ENCODE measurements at places on chromosomes 13 and 19. TPM values are rescaled to one million over a fixed set of nuclear protein-coding genes. Genes with fewer than 3 reads are reported as not detected.

DNA sequence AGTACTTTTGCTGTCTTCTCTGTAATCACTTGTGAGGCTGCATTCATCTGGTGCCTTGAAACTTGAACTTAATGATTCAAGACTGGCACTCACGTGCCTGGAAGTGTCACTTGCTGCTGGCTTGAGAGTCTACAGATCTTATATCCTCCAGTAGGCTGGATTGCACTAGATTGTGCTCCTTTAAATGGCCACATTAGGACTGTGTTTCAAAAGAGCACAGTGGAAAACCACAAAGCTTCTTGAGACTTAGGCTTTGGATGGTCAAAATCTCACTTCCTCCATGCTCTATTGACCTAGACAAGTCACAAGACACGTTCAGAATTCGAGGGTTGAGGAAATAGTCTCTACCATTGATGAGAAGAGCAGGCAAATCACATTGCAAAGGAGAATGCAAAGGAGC, 1278.8 kb upstream of the MIR17HG start:
- DNase-seq, result no peak

GRCh38 chr13:77678691-77679235, 18.7 kb upstream of the SLAIN1 start:
- no peak for DNase-seq

DNA sequence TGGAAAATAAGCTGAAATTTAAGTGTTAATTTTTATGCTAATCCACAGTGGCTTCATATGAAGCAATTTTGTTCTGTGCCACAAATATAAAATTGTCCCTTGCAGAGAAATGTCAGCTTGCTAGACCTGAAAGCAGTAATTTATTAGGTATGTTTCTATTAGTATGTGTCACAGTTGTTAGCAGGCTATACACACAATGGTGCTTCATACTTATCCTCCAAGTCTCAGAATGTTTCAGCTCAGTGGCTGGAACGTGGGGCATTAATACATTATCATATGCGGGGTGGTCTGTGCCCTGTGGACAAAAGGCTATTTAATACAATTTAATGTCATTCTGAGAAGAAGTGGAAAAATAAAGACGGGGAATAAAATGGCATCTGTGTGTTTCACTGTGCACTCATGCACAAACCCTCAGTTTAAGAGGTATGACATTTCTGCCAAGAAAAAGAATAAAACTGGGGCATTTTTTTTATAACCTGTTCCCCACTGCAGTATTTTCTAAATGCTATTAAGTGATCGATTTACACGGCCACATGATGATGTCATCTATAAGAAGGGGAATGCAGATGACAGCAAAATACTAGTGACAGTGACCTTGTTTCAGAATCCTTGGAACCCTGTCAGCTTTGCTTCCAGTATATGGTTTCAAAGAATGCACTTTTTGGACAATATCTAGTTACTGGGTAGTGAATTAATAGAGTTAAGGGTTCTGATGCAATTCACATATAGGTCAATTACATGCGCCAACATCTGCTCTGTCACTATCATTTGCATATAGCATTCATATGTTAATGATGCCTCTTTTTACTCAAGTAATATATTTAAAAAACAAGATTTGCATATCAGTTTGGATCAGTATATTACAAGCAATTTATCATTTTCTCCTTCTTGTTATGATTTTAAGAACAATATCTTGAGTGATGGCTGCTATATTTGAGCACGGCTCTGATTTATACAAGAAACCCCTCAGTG, 21.2 kb upstream of the ZNF536 start:
- DNase-seq, result no peak

GRCh38 chr13:109198585-109198984, 569.2 kb downstream of the MYO16 start:
- no peak for DNase-seq

DNA sequence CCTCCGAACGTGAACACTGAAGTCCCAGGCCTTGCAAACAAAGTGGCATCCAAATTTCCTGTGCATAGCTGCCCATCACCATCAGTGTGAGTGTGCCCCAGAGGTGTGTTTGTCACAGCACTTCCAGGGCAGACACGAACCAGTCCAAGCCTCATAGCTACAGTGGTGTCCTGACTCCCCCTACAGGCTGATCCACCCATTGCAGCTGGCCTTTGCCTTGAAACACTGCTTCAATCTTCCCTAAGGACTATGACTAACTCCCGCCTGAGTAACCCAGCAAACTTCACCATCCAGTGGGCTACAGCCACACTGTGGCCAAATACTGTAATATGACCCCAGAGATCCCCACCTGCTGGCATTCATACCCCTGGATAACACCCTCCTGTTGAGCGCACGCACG, 3.9 kb downstream of the ZNF266 start:
- DNase-seq, result no peak

- no peak for DNase-seq
Measured at GRCh38 chr13:80881942-80882445, 541.1 kb upstream of the SPRY2 start.

DNA sequence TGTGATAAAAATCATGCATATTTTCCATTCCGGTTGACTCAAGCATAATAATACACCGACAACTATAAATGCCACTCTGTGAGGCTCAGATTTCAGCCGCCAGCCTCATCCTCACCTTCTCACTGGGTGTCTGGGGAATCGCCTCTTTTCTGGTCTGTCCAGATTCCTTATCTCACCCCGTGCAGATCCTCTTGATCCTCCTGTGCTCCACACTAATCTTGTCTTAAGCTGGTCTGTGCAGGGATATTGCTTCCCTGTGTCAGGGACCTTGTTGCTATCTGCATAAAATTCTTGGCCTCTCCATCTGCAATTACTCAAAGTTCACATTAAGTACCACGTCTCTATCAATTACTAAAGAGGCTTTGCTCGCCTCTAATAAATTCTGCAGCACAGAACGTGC, 116.6 kb upstream of the SPACA7 start:
- no peak for DNase-seq

DNA sequence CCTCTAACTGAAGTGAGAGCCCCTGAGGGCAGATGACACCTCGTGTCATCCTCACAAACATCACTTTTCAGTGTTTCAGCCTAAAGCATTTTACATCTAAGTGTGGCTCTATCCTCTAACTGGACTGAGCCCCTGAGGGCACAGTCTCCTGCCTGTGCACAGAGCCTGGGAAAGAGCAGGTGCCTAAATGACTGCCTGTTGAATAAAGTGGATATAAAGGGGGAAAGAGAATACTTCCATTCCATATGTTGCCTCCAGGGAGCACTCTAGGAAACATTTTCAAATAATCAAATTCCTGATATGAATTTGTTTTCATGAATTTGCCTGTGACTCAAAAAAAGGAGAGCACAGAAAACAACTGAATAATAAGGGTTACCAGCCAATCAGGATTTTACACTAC, 32.2 kb downstream of the CNMD start:
- no peak for DNase-seq

DNA sequence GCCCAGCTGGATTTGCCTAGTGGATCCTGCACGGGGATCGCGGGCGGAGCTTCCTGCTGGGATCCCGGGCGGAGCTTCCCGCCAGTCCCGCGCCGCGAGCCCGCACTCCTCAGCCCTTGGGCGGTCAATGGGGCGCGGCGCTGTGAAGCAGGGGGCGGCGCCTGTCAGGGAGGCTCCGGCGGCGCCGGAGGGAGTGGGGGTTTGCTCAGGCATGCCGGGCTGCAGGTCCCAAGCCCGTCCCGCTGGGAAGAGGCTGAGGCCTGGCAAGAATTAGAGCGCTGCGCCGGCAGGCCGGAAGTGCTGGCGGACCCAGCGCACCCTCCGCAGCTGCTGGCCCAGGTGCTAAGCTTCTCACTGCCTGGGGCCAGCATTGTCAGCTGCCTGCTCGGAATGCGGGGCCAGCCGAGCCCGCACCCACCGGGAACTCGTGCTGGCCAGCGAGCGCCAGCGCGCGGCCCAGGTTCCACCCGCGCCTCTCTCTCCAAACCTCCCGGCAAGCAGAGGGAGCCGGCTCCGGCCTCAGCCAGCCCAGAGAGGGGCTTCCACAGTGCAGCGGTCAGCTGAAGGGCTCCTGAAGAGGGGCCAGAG, 119.6 kb downstream of the PRR20E start:
- no peak for DNase-seq

DNA sequence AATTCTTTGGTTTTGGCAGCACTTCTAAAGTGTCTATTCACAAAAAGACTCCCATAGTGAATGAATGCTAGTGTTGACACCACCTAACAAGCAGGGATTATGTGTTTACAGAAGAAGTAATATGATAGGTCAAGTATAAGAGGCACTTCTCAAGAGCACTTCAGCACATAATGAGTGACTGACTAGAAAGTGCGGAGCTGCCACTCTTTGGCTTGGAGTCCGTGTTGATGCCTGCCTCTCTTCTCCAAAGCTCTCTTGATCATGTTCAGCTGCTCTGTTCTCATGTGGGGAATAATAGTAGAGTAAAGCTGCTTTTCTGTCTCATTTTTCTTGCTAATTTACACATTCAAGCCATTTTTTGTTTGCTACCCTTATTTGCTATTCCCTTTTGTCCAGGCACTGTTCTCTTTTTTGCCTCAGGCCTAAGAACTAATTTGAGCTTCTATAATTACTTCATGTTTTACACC, 22.7 kb upstream of the MAB21L1 start:
- DNase-seq, result no peak

GRCh38 chr19:10812196-10812595, 23.8 kb downstream of the TMED1 start:
- DNase-seq, result no peak

Gene MAMSTR
- polyA plus RNA-seq, result 6.5 TPM

Gene CGB5
- polyA plus RNA-seq, result 0.34 TPM

Gene IRS2
- polyA plus RNA-seq, result 10.9 TPM

Gene RAP2A
- 35.9 TPM for polyA plus RNA-seq

Gene ZNF98
- polyA plus RNA-seq, result 2.1 TPM

Gene ETV2
- polyA plus RNA-seq, result 1.6 TPM

Gene ZNF221
- 7.2 TPM for polyA plus RNA-seq

Gene APLP1
- 27.4 TPM for polyA plus RNA-seq

Gene MIPEP
- 27.0 TPM for polyA plus RNA-seq

Gene SLC1A6
- polyA plus RNA-seq, result 0.47 TPM

Gene EDNRB
- polyA plus RNA-seq, result 80.6 TPM

Measured in renal cortex interstitium (tissue), 15 donors.